BJ (cell line): ENCODE measurements at places on chromosomes 2 and 18.

DNA sequence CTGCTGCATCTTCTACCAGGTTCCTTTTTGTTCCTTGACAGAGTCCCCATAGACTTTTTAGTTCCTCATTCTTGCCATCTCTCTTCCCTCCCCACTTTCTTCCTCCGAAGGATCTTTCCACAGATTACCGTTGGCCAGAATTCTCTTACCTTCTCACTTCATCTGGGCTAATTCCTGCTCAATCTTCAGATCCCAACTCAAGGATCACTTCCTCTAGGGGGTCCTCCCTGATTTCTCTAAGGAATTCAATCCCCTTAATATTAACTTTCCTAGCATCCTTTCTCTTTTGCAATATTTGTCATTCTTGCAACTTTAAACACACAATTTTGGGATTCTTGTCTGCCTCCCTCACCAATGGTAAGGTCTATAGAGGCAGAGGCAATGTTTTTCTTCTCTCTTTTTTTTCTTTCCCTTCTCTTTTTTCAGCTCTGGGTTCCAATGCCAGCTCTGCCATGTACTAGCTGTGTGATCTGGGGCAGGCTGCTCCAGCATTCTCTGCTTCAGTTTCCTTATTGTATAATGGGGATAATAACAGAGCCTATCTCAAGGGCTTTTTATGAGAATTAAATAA is 5.4 kb upstream of the KCNE4 start:
- DNase-seq, result no peak

GRCh38 chr2:120871881-120872620 is 136.4 kb downstream of the GLI2 start:
- DNase-seq, result no peak

- DNase-seq, result no peak
These were observed 51.9 kb downstream of the ANKMY1 start for GRCh38 chr2:240505910-240506309.

GRCh38 chr2:88563129-88563528 is 64.1 kb downstream of the EIF2AK3 start:
- no peak for DNase-seq

DNA sequence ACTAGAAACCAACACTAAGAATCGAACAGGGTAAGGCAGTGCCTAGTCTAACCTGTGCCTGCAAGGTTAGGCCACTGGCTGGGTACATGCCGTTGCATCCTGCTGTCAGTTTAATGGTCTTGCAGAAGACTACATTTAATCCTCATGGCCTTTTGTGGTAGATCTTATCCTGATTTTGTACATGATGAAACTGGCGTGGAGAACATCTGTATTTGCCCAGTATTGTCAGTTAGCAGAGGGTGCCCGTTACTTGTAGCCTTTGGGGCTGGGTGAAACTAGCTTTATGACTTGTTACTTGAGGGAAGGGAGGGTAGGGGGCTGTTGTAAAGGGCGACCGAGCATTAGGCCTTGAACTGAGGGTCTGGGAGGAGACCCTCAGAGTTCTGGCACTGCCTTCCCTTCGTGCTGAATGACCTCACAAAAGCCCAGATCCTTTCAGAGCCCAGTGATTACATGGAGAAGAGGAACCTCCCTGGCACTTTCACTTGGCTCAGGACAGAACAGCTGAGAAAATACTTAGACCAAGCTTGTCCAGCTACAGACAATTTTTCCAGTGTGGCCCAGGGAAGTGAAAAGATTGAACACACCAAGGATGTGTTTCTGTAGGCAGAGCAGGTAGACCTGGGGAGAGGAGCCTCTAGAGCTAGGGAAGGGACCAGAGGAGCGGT is 19.5 kb downstream of the SLC20A1 start:
- no peak for DNase-seq

DNA sequence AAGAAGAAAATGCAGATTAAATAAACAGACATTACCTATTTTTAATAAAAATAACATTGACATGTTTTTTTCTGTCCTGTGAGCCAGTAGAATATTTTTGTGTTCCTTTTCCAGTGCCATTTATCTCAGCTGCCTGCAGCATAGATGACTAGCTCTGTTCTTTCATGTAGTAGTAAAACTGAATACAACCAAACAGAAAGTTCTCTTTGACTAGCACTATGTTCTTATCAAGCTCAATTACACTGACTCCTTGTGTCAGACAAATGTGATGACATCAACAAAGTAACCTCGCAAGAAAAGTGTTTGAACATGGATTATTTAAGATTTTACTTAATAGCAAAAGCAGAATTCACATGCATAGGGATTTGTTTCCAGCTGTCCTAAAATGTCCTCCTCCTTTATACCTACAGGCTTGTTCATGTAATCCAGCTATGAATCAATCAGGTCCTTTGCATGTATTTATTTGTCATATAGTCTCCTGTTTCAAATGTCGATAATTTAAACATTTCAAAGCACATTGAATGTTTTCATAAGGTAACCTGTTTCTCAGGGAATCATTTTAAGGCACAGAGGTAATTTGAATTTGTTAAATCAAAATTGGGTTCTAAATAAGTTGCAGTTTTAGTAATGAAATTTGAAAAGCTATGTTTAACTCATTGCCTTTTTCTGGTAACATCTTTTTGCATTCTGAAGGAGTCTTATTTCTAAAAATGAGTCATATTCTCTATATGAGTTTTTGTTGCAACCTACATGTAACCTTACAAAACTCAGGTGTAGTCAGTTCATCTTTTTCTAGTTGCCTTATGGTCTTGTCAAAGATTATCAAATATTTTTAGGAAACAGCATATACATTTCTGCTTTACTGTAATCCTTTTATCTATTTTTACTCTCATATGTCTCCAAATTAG is 215.3 kb upstream of the GULP1 start:
- no peak for DNase-seq

GRCh38 chr18:70627182-70627802 is 338.4 kb downstream of the SOCS6 start:
- DNase-seq, result no peak

- peak; percentile 16 for DNase-seq
These were observed 48.4 kb upstream of the PIK3C3 start for GRCh38 chr18:41906528-41907146.

DNA sequence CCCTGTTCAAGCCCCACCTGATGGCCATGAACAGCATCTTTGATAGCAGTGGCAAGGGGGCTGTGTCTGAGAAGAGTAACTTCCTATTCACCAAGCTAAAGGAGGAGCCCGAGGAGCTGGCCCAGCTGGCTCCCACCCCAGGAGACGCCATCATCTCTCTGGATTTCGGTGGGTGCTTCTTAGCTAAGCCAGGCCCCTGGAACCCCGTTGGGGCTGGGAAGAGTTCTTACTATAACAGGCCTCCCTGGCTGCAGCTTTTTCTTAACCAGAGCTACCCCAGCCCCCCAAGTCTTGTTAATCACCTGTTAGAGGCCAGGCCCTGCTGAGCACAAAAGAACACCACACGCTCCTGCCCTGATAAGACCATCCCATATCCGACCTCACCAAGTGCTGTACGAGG is 79.4 kb downstream of the EPAS1 start:
- DNase-seq, result no peak

DNA sequence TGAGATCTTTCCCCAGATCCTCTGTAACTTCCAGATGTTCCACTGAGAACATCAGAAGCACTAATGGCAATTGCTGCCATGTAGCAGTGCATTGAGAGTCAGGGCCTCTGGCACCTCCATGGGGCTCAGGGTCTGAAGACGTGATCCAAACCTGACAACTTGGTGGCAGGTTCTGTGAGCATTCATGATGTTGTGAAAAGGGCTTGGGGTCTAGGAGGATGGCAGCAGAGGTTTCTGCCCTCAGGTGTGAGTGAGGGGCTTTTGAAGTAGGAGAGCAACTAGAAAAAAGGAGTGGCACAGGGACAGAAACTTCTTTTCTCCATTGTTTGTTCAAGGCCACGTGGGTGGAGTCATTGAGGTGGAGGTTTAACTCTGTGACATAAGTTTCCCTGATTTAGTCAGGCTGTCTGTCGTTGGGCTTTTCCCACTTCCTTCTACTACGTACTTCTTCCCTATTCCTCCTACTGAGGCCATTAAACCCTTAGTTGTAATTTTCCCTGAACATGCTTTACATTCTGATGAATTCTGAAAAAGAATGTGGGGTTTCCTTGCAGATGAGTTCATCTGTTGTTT is 13.1 kb downstream of the CFLAR start:
- DNase-seq, result peak; percentile 63

DNA sequence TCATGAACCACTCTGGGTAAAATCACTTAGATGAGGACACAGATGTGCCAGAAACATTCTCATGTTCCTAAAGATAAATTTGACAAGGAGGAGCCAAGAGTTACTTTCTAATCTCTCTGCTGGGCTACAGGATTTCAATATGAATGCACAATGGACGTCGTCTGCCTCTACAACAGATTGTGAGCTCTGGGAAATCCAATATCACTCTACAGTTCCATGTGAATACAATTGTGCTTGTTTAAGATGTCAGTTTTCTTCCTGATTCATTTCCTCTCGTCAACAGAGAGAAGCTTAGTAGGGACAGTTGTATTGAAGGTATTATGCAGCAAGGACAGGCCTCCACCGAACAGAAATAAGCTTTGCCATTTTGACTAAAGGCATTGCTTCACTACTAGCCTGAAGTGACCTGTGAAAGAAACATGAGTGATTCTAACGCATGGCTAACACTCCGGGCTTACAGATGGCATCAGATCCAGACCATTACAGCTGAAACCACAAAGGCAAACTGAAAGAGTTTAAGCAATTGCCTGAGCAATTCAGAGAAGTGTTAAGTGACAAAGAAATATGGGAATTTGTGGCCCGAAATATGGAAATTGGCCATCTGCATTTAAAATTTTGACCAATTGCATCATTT is 1591.5 kb downstream of the LRP1B start:
- no peak for DNase-seq
